Activated CD8-positive, alpha-beta T cell treated with anti-CD3 and anti-CD28 coated beads for 36 hours (primary cell): ENCODE measurements at places on chromosomes 7 and 10.

GRCh38 chr10:110361800-110362456, 57.2 kb upstream of the SMNDC1 start:
- H3K27ac ChIP-seq: peak overlapping the region; percentile 9
- H3K36me3 ChIP-seq: no peaks in the 10 kb centered on the region
- peak; percentile 39 for DNase-seq
- peaks cover 66% of the 10 kb centered on the region for H3K4me1 ChIP-seq
- no peaks in the 10 kb centered on the region for H3K27me3 ChIP-seq

DNA sequence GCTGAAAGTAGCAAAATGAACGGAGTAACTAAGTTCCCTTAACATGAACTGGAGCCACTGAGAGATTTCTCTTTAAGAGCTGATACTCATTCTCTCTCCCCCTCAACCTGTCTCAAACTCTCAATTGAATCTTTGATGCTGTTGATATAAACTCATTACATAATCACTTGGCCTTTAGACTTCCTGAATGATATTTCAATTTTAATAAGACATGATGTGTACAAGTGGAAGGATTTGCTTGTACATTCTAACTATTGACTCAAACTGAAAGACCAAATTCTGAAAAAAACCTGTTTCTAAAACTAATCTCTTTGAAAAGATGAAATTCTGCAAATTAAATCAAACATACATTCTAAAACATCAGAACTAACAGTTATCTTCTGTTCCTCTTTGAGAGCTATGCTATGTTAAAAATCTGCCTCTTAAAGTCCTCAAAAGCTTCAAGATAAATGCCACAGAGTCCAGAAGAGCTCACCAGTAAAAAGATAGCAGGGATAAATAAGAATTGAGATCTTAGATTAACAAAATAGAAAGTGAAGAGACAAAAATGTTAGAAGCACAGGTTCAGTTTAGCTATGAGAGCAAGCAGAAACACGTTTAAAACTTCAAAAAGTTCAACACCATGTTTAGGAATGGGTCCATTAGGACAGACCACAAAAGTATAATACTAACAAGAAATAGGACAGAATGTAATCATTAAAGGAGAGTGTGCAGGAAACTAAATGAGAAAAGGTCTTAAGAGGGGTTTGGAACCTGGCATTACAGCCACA, 46.1 kb downstream of the TNPO3 start:
- peak overlapping the region; percentile 45 for H3K4me3 ChIP-seq
- H3K36me3 ChIP-seq: peaks cover 48% of the 10 kb centered on the region
- no peak for DNase-seq

GRCh38 chr7:4198301-4198700, 483.8 kb upstream of the FOXK1 start:
- no peak for DNase-seq
- no peak overlapping the region for H3K27ac ChIP-seq
- no peaks in the 10 kb centered on the region for H3K27me3 ChIP-seq

GRCh38 chr7:158389514-158390425, 197.9 kb downstream of the PTPRN2 start:
- no peak for DNase-seq
- H3K36me3 ChIP-seq: no peaks in the 10 kb centered on the region
- no peak overlapping the region for H3K4me3 ChIP-seq
- H3K4me1 ChIP-seq: no peaks in the 10 kb centered on the region
- H3K27ac ChIP-seq: no peak overlapping the region

DNA sequence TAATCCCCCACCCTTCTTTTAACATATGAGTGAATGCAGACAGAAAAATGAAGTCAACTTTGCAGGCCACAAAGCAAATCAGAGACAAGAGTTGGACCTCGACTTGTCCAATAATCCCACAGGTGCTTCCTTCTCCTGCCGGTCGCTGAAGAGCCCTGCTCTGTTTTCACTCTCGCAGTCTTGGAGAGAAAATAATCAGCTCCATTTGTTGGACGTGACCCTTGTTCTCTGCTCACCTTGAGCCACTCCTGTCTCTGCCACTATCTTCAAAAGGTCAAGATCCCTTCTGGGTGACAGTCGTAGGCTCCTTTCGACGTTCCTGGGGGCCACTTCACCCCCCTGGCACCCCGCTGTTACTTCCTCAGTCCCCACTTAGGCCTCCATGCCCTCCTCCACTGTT, 2.8 kb upstream of the KLF6 start:
- peaks cover 20% of the 10 kb centered on the region for H3K36me3 ChIP-seq
- DNase-seq: no peak
- peaks cover 23% of the 10 kb centered on the region for H3K4me1 ChIP-seq
- H3K27ac ChIP-seq: no peak overlapping the region
- no peak overlapping the region for H3K4me3 ChIP-seq

DNA sequence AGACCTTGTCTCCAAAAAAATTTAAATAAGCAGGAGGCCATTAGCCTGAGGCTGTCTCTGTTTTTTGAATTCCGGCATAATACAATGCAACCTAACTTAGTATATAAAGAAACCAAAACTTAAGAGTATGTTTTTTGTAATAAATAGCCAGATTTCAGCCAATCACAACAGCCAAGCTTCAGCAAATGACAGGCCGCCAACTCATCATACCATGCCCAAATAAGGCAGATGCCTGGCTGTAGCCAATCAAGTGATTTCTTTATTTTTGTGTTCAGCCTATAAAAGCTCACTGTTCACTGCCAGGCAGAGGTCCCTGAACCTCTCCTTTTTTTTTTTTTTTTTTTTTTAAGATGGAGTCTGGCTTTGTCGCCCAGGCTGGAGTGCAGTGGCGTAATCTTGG, 12.7 kb upstream of the PURB start:
- H3K4me3 ChIP-seq: no peak overlapping the region
- no peak for DNase-seq
- H3K27me3 ChIP-seq: no peaks in the 10 kb centered on the region
- H3K4me1 ChIP-seq: peaks cover 12% of the 10 kb centered on the region
- H3K27ac ChIP-seq: no peak overlapping the region

GRCh38 chr10:32408690-32409089, 37.2 kb upstream of the CCDC7 start:
- no peaks in the 10 kb centered on the region for H3K27me3 ChIP-seq
- DNase-seq: no peak
- no peak overlapping the region for H3K4me3 ChIP-seq
- H3K36me3 ChIP-seq: no peaks in the 10 kb centered on the region
- H3K27ac ChIP-seq: no peak overlapping the region

DNA sequence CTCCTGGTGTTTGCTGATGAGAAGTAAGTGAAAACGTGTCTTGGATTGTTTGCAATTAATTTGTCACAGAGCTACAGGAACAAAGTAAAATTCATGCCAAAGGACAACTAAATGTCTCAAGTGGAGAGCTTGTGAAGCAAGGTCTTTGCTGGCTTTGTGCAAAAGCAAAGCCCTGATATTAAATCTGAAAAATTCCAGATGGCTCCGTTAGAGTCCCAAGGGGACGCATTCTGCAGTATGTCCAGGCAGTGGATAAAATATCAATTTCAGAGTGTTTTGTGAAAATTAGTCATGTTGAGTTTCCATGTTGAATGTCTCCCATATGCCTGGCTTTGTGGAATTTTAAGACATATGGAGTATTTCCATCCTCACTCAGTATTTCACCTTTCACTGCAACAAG, 102.5 kb upstream of the PTN start:
- peaks cover 3% of the 10 kb centered on the region for H3K27me3 ChIP-seq
- no peak overlapping the region for H3K27ac ChIP-seq
- no peak overlapping the region for H3K4me3 ChIP-seq

DNA sequence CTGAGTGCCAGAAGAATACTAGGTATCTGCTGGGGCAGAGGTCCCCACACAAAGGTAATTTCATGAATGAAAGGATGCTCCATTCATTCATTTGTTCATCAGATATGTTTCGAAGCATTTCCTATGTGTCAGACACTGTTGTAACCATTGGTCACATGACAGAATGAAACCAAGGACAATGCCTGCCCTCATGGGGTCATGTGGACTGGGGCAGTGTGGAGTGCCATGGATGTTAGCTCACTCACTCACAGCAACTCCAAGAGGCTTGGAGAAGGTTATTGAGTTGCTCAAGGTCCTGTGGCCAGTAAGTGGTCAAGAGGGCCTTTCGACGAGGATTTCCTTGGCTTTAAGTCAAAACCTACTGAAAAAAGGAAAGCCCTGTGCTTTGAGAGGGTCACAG, 223.5 kb downstream of the ARHGAP12 start:
- peaks cover 20% of the 10 kb centered on the region for H3K4me1 ChIP-seq
- H3K27me3 ChIP-seq: no peaks in the 10 kb centered on the region
- H3K27ac ChIP-seq: no peak overlapping the region

DNA sequence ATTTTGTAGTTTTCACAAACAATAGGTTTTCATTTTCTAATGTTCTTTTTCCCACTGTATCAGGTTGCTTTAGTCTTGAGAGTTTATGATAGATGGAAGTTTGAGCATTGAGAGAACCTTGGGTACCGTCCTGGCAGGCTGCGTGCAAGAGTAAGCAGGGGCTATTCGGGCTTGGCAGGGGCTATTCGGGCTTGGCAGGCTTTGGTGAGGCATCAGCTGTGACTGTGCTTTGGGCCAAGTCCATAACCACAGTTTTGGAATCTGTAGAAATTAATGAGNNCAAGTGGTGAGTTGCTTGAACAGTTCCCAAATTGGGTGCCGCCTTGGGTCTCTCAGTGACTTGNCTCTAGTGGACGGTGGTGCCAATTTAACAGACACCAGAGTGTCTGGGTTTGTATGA, 424.6 kb downstream of the PAXIP1 start:
- no peak for DNase-seq
- no peak overlapping the region for H3K4me3 ChIP-seq
- H3K36me3 ChIP-seq: no peaks in the 10 kb centered on the region
- H3K27ac ChIP-seq: no peak overlapping the region
- H3K27me3 ChIP-seq: no peaks in the 10 kb centered on the region
- no peaks in the 10 kb centered on the region for H3K4me1 ChIP-seq

DNA sequence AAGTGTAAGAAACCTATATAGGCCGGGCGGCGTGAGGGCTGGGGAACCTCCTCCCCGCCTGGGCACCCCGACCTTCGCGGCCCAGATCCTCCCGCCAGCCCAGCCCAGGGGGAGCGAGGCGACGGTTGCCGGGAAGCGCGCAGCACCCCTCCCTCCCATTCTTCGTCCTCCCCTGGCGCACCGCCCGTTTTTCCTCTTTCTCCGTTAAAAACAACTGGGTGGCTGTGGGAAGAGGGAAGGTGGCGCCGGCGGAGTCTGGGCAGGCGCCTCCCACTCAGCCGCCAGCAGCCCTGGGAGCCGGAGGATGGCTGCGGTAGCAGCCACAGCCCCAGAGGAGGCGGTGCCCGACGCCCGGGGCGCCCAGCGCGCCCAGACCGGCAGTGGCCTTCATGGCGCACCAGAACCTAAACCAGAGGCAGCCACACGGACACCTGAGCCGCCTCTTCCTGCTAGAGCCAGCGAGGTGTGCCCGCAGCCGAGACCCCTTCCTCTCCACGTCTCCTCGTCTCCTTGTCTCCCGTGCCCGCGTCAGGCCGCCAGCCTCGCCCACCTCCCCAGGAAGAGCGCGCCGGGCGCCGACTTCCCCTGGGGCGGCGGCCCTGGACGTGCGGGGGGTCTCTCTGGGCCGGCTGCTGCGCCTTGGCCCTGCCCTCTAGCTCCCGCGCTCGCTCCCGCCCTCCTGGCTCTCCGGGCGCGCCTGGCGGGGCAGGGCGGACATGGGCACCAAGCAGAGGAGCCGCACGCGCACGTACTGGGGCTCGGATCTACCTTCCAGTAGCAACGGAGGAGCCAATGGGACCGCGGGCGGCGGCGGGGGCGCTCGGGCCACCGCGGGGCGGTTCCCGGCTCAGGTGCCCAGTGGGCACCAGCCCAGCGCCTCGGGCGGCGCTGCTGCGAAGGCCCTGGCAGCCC, 32.8 kb upstream of the SFTPD start:
- peaks cover 61% of the 10 kb centered on the region for H3K27me3 ChIP-seq
- peaks cover 24% of the 10 kb centered on the region for H3K4me1 ChIP-seq
- no peak overlapping the region for H3K27ac ChIP-seq
- no peaks in the 10 kb centered on the region for H3K36me3 ChIP-seq
- H3K4me3 ChIP-seq: peak overlapping the region; percentile 64

DNA sequence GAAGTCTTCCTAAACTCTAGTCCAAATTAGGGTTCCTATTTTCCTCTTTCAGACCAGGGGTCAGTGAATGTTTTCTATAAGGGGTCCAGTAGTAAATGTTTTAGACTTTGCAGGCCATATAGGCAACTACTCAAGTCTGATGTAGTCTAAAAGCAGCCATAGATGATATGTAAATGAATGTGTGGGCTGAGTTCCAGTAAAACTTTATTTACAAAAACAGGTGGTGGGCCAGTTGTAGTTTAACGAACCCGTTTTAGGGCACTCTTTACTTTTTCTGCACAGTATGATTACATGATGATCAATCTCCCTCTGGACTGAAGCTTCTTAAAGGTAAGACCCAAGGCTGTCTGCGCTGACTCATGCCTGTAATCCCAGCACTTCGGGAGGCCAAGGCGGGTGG, 243.6 kb downstream of the CAMK1D start:
- H3K4me3 ChIP-seq: no peak overlapping the region
- peak overlapping the region; percentile 66 for H3K27ac ChIP-seq
- peaks cover 72% of the 10 kb centered on the region for H3K4me1 ChIP-seq
- no peak for DNase-seq
- no peaks in the 10 kb centered on the region for H3K27me3 ChIP-seq

DNA sequence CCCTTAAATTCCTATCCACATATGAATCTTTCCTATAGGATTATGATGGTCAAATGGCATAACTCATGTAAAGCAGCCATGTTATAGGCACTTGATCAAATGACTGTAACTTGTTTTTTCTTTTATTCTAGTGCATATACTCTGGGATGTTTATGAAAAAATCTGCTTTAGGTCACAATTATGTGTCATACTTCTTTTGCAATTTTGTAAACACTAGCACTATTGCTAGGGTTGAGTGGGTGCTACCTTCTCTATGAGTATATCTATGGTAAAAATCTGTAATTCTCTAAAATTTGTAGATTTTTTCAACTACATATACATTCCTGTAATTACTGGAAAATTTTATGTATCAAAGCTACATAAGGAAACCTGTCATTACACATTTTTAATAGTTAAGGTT, 50.0 kb downstream of the HGF start:
- H3K4me3 ChIP-seq: no peak overlapping the region
- H3K27me3 ChIP-seq: no peaks in the 10 kb centered on the region
- no peaks in the 10 kb centered on the region for H3K4me1 ChIP-seq
- H3K36me3 ChIP-seq: no peaks in the 10 kb centered on the region
- no peak overlapping the region for H3K27ac ChIP-seq

DNA sequence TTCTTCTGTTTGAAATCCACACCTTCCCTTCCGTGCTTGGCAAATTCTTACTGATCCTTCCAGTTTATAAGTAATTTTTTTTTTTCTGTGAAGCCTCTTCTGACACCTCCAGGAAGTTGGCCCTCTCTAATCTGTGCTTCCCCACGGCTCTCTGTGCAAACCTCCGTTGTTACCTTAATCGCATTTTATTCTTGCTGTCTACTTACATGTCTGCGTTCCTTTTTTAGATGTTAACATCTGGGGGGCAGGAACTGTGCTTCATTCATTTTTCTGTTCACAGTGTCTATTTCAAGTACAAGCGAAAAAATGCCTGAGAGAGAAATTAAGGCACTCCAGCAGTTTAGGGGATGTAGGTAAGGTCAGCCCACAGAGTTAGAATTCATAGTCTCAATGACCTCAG, 8.4 kb upstream of the CAMK1D start:
- no peak for DNase-seq
- no peaks in the 10 kb centered on the region for H3K27me3 ChIP-seq
- H3K4me1 ChIP-seq: peaks cover 5% of the 10 kb centered on the region
- H3K4me3 ChIP-seq: no peak overlapping the region

- no peak overlapping the region for H3K27ac ChIP-seq
- no peaks in the 10 kb centered on the region for H3K36me3 ChIP-seq
- no peak overlapping the region for H3K4me3 ChIP-seq
- peak; percentile 46 for DNase-seq
- H3K27me3 ChIP-seq: no peaks in the 10 kb centered on the region
Measured at GRCh38 chr7:30800785-30801252, 29.6 kb downstream of the MINDY4 start.

- H3K27me3 ChIP-seq: no peaks in the 10 kb centered on the region
- no peaks in the 10 kb centered on the region for H3K36me3 ChIP-seq
- H3K27ac ChIP-seq: no peak overlapping the region
- no peak overlapping the region for H3K4me3 ChIP-seq
- DNase-seq: no peak
- no peaks in the 10 kb centered on the region for H3K4me1 ChIP-seq
Measured at GRCh38 chr7:80319461-80319860, 184.8 kb downstream of the GNAI1 start.
